ENCODE measurements at places on chromosomes 5 and 9.

DNA sequence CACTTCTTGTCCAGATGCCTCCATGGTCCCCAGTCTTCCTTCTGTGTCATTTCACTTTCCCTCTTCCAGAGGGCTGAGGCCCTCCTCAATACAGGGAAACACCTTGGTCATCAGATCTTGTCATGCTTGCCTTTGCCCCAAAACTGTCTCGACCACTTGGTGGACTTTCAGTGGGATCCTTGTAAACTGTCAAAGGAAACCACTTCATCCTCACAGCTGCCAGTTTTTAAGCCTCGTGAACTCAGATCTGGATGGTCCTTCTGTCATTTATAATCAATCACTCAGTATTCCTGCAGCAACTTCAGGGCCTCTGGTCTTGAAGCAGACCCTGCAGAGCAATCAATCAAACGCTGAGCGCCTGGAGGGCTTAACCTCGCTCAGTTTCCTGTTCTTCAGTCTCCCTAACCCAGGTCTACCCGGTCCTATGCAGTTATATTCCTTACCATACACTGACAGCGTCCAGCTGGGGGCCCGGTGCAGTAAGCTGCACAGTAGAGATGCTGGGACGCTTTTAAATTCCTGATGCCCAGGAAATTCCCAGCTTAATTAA, 74.6 kb downstream of the GOLPH3 start:
- no peak for DNase-seq

DNA sequence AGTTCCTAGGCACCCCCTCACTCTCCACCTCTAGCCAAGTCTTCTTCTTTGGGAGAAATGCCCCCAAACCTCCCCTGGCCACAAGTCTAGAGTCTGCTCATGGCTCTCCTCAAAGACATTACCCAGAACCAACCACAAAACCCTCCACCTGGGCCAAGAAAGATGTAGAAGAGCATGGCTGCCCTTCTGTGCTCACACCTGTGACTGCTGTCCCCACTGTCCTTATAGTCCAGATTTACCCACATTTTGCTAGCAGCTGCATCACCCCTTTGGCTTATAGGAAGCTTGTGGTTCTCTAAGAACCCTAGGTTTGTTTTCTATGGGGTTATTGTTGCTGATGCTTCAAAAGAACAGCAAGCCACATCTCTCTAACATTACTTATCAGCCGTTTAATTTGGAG, 6.1 kb upstream of the GABBR2 start:
- DNase-seq, result no peak

DNA sequence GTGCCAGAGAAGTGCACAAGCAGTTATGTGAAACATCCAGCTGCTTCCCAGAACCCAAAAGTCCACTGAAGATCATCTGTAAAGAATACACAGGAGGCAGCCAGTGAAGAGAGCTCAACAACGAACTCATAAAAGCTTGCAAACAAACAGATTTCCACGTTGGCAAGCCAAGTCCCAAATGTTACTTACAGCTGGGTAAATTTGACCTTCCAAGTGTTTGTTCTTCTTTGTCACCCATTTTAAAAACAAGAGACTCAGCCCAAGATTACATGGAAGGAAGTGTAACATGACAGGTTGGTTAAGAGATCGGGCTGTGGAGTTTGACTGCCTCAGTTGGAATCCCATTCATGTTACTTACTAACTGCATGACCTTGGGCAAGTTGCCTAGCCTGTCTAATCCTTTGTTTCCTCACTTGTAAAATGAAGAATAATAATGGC, 174.9 kb upstream of the PAPPA start:
- no peak for DNase-seq

- no peak for DNase-seq
These were observed 445.7 kb upstream of the CLINT1 start for GRCh38 chr5:158304607-158305006.

DNA sequence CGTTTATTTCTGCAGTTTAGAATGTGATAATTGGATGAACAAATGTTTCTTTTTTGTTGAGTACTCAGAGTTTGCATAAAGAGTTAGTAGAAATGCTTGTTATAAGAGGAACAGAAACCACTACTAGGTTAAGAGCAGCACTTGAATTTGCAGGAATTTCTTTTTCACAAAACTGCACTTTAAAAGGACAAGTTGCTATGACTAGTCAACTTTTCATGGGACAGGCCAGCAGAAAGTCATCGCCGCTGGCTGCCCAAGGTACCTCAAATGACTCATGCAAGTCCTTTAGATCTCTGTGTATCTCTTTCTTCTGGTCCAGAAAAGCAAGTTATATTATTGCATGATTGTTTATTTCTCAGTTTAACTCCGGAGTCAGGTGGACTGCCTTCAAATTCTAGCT, 97.3 kb upstream of the HMHB1 start:
- no peak for DNase-seq

DNA sequence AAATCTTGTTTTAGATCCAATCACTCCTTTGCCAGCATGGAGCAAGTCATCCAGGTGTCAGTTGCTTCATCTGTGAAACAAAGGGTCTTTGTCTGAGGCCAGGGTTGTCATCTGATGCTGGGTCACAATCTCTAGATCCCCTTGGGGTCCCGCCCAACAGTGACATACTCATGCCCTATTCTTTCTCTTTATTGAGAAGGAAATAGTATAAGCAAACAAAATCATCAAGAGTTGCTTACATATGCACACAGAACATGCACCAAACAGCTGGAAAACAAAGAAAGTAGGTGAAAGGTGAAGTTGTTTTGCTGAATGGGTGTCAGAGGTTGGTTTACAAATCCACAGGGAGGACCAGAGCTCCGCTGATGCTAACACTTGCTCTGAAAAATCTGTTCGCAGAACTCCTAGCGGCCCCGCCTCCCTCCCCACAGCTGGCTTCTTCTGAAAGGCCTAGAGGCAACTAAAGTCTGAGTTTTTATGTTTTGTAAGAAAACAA, 106.1 kb upstream of the SLC44A1 start:
- DNase-seq, result no peak

DNA sequence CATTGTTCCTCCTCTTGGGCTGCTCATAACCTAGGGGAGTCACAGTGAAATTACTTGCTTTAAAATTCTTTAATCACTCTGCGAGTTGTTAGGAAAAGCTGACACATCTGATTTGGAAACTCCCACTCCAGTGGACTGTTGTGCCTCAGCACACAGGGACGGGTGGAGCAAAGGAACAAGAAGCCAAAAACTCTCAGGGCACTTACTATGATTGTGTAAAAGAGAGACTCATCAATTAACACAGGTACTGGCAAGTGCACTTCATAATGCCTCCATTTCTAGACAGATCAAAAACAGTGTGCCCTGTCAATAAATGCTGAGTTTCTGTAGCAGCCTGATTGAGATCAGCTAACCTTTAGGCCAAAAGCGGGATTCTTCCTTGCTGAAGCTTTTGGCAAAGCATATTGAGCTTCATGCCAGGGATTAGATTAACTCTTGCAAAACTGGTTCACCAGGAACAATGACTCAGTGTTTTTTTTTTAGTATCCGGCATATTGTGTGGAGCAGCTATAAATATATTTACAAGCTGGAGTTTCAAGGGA, 55.9 kb downstream of the TMC1 start:
- DNase-seq, result no peak

DNA sequence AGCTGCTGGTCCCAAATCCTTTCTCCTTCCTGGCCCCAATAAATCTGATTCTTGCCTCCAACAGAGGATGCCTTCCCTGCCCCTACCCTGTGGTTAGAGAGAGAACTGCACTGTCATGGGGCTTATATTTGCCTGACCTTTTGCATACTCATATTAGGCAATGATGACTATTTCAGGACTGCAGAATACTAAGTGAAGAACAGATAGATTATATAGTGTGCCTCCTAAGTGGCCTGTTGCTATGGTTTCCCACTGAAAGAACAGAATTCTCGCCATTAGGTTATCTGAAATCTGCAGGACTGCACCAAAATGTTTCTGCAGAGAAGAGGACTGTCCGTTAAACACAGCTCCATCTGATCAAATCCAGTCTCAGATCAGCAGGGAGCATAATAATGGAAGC, 87.3 kb upstream of the CCNG1 start:
- DNase-seq, result no peak

GRCh38 chr9:76023715-76024195, 133.3 kb downstream of the PCSK5 start:
- peak; percentile 18 for DNase-seq

GRCh38 chr9:137554349-137554748, 2.7 kb downstream of the MRPL41 start:
- no peak for DNase-seq

- DNase-seq, result no peak
These were observed 8.7 kb downstream of the TAS2R1 start for GRCh38 chr5:9621379-9621903.

- DNase-seq, result no peak
These were observed 40.2 kb upstream of the TEX48 start for GRCh38 chr9:114722081-114722621.

DNA sequence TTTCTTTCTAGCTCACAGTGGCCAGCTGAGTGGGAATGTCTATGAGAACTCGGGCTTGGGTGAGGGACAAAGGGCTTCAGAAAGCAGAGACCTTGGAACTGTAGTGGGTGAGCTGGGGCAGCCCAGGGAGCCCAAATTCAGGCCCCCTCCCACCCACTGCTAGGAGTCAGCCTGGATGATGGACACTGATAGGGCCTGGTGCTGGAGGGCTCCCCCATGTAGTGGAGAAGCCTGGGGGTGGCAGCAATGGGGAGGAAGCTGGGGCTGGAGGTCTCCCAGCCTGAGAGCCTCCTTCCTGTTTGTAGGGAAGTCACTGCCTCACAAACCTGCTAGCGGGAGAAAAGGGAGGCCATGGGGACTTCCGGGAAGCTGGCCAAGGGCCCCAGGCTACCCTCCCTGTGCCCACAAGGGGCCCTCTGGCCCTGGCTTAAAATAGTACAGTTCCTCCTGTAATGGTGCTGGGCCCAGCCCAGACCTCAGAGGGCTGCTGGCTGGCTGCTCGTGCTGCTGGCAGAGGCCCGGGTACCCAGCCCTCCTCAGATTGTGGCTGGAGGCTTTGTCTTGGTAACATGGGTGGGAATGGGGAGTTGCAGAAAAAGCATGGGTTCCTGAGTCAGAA, 6.3 kb upstream of the NR5A1 start:
- no peak for DNase-seq

- DNase-seq, result no peak
These were observed 54.5 kb downstream of the ZNF366 start for GRCh38 chr5:72452515-72453245.

- DNase-seq, result no peak
These were observed 669.0 kb downstream of the LRRC70 start for GRCh38 chr5:63247651-63248050.

GRCh38 chr5:88782571-88782970, 100.4 kb downstream of the MEF2C start:
- no peak for DNase-seq

- no peak for DNase-seq
These were observed 53.7 kb downstream of the RGMB start for GRCh38 chr5:98827161-98827560.

- no peak for DNase-seq
These were observed 85.7 kb upstream of the FBXW11 start for GRCh38 chr5:172091956-172092732.

- DNase-seq, result no peak
These were observed 48.0 kb downstream of the LMX1B start for GRCh38 chr9:126661521-126662251.

DNA sequence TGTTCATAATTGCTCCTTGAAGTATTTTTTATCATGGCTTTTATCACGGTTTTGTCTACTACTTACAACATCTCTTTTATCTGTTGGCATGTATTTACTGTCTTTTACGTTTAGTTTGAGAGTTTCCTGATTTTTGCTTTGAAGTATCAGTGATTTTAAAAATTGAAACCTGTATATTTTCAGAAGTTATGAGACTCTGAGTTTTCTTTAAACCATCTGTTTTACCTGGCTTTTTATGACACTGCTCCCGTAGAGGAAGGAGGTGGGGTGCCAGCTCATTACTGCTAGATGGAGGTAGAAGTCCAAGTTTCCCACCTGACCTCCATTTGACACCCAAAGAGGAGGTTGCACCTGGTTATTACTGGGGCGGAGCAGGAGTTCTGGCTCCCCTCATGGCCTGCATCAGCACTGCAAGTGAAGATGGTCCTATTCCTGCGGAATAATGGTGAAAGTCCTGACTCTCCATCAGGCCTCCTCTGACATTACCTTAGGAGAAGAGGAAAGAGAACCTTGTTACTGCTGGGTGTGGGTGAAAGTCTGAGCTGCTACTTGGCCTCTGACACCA, 10.0 kb upstream of the ZNF131 start:
- DNase-seq, result peak; percentile 46

DNA sequence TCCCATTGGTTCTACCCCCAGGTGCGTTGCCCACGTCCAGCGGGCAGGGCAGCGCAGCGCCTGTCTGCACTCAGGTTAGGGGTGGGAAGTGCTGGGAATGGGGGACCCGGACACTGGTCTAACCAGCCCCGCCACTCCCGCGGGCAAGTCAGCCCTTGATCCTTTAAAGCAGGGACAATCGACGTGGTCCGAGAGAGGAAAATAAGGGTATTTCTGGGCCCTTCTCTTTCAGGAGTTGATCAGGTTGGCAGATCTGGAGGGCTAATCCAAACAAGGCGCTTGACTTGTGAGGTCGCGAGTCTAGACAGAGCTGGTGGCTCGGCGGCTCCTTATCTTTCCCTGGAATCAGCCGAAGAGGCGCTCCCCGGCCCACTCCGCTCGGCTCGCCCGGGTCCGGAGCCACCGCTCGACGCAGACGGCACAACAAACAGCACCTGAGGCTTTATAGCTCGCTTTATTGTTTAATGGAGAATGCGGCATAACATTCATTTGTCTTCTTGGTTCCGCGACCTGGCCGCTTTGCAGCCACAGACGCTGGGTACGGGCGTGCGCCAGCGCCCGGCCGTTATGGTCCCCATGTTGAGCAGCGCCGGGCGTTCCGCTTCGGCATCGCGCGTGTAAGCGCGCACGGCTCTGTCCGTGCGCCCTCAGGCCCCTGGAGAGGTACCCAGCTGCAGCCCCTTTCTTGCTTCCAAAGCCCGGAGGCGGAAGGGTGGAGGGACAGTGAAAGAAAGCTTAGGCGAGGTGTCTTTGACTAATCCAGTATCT, 15.8 kb downstream of the ISL1 start:
- DNase-seq, result no peak

- no peak for DNase-seq
These were observed 71.9 kb downstream of the KIF4B start for GRCh38 chr5:155085282-155085989.

DNA sequence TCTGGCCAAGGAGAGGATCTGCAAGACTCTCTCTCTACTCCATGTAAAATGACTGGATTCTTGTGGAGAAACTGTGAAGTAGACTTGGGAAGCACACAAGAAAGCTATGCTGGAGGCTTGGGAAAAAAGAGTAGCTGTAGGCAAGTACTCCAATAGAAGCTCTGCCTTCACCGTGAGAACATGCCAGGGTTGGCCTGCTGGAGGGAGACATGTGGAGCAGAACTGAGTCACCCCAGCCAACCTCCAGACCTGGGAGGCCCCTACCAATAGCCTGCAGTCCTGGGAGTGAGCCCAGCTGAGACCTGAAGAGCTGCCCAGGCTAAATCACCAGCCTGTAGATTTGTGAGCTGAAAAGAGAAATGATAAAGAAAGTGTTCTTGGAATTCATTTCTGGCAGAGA, 66.6 kb downstream of the DEPDC1B start:
- DNase-seq, result no peak

DNA sequence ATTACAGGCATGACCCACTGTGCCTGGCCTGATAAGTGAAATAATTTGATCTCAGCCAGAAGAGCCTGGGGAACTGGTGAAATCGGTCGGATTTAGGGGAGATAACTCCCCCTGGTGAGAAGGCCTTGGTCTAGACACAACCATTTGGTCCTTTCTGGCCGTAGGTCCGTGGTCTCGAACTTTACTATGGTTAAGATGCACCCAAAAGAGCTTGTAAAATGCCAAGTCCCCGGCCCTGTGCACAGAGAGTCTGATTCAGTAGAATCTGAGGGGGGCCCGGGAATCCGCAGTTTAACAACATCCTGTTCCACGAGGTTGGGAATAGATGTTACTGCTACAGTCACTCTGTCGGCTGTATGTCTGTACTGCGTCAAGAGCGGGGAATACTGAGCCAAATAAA, 140.7 kb downstream of the C9orf50 start:
- DNase-seq, result no peak

Data from stimulated activated CD4-positive, alpha-beta T cell treated with anti-CD3 and anti-CD28 coated beads, Interleukin-4, amount 100 ng/mL, for 24 hours (primary cell).